ENCODE measurements at places on chromosomes 4 and X.
A peak's percentile ranks its signal among the peaks of the same experiment; 100 is the strongest.

GRCh38 chr4:8272472-8273428 lies 3.2 kb downstream of the HTRA3 start:
- DNase-seq: no peak

DNA sequence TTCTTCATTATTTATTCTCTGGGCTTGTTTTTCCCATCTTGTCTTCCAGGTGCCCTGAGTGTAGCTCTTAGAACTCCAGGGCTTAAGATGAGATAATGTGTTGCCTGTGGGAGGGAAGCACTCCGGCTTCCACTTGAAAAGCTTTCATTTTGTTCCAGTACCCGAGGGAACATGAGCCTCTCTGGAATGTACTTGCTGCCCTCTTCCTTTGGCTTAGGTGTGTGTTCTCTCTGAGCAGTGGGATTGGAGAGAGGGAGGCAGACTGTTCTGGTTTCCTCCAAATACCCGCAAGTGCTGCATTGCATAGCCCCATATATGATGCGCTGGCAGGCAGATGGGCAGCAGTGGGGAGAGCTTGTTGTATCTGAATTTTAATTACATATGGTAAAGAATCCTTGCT lies 861 bp upstream of the DTHD1 start:
- no peak for DNase-seq

- no peak for DNase-seq
Measured at GRCh38 chr4:147809211-147809610, 77.3 kb downstream of the ARHGAP10 start.

DNA sequence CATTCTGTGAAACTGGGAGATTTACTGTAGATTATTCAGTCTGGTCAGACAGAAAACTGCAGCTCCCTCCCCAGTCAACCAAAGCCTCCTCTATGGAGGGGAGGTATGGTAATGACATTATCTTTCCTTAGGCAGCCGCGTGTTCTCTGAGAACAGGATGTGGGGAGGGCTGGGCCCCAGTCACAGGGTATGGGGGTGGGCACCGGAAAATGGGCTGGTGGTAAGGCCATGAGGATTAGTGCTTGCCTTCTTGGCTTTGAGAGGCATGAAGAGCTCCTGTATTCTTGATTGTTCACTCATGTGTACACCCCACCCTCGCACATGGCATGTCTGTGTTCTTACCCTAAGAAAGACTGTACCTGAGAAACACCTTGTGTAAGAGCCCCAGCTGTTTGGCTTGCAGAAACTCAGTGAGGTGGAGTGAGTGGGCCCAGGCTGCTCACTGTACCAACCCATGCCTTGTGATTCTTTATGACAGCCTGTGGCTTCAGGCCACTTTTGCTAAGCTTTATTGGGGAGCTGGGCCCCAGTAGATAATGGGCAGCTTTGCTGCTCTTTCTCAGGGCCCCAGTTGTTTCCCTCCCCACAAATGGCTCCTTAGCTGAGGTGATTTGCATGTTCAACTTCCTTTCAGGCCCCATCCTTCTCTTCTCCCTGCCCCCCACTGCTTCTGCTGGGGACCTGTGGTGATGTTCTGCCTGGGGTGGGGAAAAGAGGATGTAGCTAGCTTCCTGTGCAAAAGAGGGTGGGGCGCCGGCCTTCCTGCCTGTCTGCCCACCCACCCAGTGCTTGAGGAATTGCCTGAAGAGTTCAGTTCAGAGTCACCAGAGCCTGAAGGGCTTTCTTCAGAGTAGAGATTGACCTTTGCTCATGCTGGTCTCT lies 30.7 kb downstream of the MSN start:
- peak; percentile 22 for DNase-seq

DNA sequence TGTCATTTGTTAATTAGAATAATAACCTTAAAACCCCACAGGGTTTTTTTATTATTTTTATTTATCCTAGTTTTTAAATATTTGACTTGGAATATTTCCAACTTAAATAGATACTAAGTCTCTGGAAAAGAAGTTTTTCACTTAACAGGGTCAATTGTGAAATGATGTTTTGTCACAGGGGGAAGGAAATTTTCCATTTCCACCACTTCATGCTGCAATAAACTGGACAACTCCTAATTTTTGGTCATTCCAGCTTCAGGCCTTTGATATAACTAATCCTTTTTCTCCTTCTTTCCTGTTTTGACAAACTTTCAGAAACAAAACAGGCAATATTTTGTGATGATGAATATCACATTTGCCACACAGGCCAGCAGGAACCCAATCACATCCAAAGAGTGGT lies 45.3 kb downstream of the UGT2B10 start:
- no peak for DNase-seq

DNA sequence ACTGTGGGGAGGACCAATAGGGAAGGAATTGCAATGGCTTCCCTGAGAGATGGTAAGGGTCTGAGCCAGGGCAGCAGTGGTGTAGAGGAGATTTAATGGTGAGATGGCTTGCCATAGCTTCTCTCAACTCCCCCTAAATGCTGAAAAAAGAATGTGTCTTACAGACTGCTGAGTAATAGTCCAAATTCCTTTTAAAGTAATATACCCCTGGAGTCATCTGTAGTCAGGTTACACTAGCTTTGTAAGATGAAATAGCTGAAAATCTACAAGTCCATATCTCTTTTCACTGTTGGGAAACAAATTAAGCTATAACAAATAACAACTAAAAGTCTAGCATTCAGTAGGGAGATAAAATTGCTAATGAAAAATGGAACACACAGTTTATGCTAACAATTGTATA lies 33.5 kb downstream of the MAPK10 start:
- DNase-seq: no peak

- DNase-seq: no peak
Measured at GRCh38 chrX:123822965-123823364, 36.9 kb upstream of the XIAP start.

DNA sequence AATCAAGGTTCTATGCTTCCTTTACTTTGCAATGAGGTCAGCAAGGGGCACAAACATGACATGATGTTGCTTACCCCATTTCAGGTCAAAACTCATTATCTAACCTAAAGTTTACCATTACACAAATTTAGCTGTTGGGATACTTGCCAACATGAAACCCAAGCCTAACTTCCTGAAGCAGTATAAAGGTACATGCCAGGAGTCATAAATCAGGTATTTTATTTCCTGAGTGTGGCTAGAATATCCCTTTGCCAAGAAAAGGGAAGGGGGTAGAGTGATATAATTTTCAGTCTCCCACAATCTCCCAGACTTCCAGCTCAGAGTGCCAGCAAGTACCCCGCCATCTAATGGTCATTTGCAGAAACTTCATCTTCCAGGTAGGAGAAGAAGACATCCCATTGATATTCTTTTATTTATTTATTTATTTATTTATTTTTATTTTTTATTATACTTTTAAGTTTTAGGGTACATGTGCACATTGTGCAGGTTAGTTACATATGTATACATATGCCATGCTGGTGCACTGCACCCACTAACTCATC lies 136.6 kb downstream of the NEXMIF start:
- DNase-seq: no peak

DNA sequence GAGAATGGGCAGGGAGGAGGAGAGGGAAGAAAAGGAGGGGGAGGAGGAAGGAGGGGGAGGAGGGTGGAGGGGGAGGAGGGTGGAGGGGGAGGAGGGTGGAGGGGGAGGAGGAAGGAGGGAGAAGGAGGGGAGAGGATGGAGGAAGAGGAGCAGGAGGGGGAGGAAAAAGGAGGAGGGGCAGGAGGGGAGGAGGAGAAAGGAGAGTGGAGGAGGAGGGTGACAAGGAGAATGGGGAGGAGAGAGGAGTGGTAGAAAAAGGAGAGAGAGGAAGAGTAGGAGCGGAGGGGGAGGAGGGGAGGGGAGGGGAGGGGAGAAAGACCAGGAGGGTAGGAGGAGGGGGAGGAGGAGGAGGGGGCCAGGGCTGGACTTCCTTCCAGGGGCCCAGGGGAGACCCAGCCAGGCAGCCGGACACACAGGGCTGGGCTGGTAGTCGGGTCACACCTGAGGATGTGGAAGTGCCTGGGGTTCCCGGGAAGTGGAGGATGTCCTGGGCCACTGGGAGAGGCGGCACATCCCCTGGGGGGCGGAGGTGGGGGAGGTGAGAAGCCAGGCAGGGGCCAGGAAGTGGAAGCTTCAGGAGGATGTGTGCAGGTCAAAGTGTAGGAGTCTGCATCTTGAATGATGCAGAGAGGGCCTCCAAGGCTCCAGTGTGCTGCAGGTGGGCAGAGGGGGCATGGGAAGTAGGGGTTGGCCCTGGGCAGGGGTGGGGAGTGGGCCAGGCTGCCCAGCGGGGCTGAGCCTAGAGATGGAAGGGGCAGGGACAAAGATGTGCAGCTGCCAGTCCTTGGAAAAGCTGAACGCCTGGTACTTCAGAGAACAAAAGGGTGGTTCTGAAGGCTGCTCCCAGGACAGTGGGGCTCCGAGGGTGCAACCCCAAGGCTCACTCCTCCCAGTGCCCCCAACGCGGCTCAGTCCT lies 18.8 kb downstream of the IL3RA start:
- no peak for DNase-seq

DNA sequence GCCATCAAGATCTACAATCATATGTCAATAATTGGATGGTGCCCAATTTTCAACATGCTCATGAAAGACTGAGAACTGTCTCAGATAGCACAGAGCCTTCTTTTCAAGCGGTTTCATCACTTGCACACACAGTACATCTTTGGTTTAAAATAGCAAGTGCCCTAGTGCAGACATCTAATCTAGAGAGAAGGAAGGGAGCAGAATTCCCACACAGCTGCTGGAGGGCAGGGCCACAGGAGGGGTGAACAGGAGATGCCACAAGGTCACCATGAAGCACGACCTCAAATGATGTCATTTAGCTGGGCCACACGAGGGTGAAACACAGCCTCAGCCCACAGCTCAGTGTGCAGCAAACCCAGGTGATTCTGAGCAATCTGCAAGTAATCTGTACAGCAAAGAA lies 24.3 kb downstream of the LEF1 start:
- no peak for DNase-seq

DNA sequence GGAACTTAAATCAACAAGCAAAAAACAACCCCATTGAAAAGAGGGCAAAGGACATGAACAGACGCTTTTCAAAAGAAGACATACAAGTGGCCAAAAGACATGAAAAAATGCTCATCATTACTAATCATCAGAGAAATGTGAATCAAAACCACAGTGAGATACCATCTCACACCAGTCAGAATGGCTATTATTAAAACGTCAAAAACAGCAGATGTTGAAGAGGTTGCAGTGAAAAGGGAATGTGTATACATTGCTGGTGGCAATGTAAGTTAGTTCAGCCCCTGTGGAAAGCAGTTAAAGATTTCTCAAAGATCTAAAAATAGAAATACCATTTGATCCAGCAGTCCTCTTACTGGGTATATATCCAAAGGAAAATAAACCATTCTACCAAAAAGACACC lies 22.6 kb downstream of the RTL9 start:
- no peak for DNase-seq

GRCh38 chrX:134885336-134886001 lies 105.3 kb upstream of the SMIM10 start:
- no peak for DNase-seq

GRCh38 chr4:38415682-38416081 lies 248.3 kb upstream of the KLF3 start:
- DNase-seq: no peak

DNA sequence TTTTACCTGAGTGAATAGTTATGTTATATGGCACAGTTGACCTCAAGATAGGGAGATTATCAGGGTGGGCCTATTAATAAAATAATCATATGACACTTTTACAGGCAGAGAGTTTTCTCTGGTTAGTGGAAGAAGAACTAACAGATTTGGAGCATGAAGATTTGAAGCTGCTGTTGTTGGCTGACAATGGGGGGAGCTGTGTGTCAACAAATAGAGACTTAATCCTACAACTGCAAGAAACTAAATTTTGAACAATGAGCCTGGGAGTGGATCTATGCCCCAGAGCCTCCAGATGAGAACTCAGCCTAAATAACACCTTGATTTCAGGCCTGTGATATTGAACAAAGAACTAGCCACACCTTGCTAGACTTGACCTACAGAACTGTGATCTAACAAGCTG lies 7.2 kb upstream of the CCSER1 start:
- no peak for DNase-seq

DNA sequence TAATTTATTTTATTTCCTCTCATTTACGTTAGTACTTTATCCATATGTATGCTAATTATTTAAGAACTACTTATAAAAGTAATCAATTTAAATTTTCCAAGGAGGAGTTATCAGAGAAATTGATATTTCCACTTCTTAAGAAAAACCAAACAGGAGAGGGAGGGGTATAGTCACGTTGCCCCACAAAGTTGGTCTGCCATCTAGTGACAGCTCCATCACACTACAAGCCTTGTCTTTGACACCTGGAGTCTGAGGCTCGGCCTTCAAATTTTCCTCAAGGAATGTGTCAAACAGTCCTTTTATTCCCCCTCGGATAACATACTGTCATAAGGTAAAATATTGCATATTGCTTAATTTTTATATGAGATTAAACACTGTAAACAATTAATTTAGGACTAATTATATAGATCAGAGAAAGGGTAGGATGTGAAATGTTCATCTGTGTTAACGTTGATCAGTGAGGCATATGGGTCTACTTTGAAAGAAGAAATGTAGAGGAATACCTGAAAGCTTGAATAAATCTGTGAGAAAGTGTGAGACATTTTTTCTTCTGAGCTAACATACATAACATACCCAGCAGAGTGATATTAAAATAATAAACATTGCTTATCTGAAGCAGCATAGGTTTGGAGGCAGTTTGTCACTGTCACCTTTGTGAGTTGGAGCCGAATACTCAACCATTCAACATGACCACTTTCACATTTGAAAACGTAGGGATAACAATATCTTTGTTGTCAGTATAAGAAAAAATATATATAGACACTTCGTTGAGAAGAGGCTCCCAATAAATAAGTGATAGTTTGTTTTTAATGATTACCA lies 114.4 kb downstream of the GLRA3 start:
- DNase-seq: peak; percentile 13

Data from T-helper 1 cell (primary cell).